ENCODE measurements at places on chromosomes 2 and 18.

DNA sequence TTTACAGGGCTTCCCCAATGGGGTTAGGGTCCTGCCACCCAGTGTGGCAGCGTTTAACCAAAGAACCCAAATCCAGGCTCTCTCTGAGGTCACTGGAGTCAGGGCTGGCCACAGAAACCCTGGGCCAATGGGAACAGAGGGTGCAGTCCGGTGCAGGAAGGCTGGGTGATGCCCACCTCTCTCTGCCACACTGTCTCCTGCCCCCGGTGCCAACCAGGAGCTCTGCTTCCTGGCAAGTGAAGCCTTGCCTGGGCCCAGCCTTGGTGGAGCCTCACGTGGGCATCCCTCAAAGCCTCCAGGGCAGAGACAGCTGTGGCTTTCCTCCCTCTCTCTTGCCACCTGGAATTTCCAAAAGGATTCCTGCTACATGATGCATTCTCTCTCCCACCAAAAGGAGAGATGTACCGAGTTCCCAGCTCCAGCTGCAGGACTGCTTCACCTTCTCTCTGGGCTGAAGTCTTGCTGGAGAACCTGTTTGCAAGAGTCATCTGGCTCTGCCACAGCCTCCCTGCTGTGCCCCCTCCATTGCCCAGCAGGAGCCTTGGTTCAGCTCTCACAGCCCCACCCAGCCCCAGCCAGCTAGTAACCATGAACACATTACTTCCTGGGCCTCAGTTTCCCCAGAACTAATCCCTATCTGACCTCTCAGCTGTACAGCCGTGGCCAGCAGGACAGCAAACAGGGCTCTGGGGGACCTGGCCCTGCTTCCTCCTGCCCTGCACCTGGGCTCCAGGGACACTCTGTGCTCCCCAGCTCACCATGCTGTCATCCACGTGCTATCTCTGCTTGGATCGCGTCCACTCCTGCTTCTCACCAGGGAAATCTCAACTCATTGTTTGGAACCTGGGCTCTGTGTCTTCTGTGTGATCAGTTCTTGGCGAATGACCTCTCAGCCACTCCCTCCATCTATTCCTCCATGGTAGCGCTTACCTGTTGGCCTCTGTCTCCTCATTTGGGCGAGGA lies 43.4 kb downstream of the KCNF1 start:
- peak; percentile 16 for DNase-seq

DNA sequence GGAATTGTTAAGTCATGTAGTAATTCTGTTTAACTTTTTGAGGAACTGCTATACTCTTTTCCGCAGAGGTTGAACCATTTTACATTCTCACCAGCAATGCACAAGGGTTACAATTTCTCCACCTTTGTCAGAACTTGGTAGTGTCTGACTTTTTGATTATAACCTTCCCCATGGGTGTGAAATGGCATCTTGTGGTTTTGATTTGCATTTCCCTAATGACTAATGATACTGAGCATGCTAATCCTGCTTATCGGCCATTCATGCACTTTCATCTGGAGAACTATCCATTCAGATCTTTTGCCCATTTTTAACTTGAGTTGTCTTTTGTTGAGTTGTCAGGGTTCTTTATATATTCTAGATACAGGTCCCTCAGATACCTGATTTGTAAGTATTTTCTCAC lies 47.2 kb downstream of the CYB5A start:
- no peak for DNase-seq

GRCh38 chr2:145094370-145094769 lies 574.5 kb upstream of the ZEB2 start:
- no peak for DNase-seq

DNA sequence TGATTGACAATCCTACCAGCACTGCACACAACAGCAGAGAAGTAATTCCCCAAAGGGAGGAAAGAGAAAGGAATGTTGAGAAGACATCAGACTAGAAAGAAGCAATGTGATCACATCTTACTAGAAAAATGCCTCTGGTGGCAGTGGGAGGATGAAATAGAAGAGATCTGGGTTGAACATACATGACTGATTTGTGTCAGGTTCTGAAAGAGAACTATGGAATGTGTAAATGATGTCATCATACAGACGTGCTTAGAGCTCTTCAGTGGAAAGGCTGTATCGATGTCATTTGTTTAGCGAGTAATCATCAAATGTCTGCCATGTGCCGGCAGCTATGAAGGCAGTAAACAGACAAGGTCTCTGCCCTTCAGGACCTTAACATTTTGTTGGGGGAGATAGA lies 24.9 kb downstream of the GORASP2 start:
- no peak for DNase-seq

DNA sequence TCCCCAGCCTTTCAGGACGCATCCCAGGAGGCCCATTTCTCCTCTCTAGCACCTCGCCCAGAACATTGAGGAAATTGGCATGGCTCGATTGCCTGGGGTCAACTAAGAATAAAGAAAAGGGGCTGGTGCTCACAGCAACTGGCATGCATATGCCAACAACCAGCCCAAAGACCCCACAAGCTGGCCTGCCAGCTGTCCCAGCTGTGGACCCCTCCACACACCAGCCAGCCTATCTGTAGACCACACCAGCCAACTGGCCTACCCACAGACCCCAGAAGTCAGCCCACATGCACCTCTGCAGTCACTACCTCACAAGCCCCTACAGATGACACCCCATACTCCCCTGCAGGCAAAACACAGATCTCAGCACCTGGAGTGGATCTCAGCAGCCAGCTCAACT lies 123.8 kb upstream of the ID2 start:
- no peak for DNase-seq

- DNase-seq = no peak
Measured at GRCh38 chr2:116747103-116747502, 1067.4 kb upstream of the DDX18 start.

GRCh38 chr2:14533131-14533757 lies 99.3 kb upstream of the LRATD1 start:
- DNase-seq = no peak

DNA sequence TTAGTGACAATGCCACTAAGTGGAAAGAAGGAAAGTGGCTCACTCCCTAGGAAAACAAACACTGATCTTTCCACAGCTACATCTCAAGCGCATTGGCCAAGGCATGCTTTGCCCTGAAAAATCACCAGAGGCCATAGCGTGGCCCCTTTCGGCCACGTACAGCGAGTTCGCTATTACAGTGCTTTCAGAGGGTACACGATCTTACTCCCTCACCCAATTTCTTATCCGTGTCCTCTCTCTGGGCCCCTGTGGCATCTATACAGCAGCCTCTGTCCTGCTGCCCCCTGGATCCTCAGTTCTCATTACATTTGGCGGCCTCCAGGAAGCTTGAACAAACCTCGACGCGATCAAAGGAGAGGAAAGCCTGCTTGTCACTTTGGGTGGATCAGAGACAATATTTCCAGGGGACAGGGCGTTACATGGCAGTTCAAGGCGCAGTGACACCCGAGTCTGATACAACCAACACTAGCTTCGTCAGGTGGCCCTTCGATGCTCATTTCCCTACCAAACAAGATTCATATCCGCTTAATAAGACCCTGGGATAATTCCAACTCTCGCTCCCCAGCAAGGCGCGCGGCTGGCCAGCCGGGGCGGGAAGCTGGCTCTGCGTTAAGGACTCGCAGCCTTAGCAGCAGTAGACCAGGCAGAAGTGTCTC lies 941 bp downstream of the SKOR2 start:
- DNase-seq = no peak

DNA sequence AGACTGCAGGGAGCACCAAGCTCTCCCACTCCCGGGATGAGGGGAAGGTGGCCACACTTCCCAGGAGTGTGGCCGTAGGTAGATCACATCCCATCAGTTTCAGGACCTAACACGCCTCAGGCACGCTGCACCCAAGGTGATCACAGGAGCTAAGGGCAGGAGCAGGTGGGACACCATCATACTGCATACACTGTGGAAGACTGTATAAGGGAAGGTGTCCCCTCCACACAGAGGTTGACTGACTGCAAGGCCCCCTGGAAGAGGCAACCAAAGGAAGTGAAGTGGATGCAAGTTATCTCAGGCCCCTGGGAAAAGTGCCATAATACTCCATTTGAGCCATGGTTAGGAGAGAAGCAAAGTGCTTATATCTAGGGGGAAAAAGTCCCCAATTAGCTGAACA lies 351.9 kb upstream of the SMIM21 start:
- DNase-seq = no peak

DNA sequence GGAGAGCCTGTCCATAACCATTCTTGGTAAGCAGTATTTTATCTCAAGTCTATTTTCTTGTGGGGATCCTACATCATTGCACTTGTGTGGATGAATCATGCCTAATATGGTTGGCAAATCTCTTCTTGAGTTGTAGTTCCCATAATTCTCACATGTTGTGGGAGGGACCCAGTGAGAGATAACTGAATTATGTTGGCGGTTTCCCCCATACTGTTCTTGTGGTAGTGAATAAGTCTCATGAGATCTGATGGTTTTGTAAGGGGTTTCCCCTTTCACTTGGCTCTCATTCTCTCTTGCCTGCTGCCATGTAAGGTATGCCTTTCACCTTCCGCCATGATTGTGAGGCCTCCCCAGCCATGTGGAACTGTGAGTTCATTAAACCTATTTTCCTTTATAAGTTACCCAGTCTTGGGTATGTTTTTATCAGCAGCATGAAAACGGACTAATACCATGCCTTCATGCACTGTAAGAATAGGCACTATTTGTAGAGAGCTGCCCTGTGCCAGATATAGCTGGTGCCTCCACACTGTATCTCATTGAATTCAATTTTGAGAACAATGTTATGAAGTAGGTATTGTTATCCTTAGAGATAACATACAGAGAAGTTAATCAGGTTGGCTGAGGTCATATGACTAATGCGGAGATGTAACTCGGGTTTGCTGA lies 148.3 kb downstream of the PLCL1 start:
- DNase-seq = no peak

DNA sequence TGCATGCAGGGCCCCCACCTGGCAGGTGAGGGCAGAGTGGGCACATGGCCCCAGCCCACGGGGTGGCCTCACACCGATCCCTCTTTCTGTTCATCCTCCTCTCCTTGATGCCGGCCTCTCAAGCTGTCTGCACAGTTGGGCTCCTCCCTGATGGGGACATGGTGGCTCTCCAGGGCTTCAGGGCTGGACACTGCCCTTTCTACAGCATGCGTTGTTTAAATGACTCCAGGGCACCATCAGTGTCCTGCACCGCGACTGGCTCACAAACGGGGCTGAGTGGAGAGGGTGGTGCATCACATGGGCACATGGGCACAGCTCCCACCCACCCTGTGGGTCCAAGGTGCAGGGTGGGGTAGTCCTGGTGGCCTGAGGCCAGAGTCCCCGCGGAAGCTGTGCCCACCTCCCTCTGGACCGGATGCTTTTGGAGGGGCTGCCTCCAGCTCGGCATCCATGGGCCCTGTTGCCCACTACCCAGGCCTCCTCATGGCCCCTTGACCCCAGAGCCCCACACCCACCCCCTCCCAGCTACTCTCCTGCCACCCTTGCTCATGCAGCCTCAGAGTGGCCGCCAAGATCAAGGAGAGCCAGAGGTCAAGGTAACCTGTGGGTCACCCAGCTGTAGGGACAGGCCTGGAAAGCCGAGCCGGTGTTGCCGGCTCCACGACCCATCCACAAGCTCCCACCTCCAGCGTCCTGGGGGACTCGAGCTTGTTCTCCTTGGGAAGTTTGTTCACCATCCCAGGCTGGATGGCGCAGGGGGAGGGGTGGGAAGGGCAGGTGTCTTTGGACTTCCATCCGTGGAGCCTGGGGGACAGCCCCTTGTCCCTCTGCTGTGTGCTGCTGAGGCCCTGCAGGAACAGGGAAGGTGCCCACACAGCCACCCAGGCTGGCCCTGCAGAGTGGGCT lies 12.3 kb upstream of the SNED1 start:
- DNase-seq = peak; percentile 8

DNA sequence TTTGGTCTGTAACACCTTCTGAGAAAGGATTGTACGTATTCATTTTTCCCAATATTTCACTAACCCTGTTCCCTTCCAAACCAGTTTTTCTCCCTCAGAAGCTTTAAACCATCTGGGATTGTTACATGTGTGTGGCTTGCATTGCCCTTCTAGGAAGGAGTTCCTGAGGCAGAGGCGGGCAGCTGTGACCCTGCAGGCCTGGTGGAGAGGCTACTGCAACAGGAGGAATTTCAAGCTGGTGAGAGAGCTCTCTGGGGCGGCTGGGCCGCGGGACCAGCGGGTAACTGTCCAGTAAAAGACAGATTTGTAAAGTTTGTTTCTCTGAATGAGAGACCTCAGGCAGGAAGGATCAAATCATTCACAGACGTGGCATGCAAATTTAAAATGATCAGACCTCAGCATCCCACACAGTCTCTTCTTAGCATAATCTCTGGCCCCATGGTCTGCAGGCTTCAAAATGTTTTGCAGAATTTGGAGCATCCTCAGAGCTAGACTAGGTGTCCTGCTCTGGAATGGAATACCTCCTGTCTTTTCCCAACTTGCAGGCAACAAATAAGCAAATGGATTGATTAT lies 40.2 kb upstream of the GPR17 start:
- DNase-seq = no peak

DNA sequence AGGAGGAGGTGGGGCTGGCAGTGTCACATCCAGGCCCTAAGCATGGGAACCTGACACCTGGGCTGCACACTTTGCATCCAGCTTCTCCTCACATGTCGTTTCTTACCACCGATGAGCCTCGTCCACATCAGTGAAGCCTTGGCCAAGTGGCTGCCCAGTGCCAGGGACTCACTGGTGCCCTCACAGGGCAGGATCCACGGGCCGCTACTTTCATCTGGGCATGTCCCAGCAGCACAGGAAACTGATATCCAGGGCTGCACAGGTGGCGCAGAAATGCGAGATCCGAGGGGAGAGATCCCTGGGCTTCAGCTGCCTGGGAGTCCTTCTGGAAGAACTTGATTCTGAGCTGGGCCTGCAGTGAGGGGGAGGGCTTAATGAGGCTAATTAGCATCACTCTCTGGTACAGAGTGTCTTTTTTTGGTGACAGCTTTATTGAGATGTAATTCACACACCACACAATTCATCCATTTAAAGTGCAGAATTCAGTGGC lies 291.6 kb upstream of the HDAC4 start:
- DNase-seq = no peak

GRCh38 chr2:34308140-34308539 lies 709.0 kb upstream of the FAM98A start:
- DNase-seq = no peak

GRCh38 chr2:190867212-190867611 lies 13.4 kb upstream of the GLS start:
- no peak for DNase-seq

DNA sequence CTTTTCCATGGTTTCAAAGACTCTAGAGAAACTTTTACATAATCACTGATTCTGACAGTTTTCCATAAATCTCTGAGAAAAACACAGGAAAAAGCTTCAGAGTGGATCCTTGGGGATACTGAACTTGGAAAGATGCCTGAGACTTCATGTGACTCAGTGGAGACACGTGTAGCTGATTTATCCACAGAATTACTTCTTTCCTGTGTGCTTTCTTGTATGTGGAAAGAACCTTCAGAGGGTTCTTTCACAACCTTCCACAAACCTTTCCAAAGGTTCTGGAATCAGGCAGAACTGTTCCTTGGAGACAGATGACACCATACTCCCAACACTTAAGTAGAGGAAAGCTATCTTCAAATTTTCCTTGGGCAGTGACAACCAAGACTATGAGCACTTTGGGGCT lies 207.2 kb downstream of the RND3 start:
- no peak for DNase-seq
